ENCODE measurements at places on chromosomes 7 and 10.

DNA sequence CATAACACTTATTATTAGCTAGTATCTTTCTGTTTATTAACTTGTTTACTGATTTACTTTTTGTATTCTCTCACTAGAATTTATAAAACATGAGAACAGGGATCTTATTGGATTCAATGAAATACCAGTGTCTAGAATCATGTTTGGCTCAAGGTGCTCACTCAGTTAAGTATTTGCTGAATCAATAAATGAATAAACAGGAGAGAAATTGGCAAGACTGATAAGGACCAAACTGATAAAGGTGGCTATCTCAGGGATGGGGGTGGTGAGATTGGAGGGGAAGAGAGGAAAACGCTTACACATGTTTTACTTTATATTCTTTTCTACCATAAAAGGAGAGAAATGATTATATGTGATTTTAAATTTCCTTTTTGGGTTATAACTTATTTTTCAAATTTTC is 43.3 kb upstream of the CCDC6 start:
- DNase-seq = no peak

DNA sequence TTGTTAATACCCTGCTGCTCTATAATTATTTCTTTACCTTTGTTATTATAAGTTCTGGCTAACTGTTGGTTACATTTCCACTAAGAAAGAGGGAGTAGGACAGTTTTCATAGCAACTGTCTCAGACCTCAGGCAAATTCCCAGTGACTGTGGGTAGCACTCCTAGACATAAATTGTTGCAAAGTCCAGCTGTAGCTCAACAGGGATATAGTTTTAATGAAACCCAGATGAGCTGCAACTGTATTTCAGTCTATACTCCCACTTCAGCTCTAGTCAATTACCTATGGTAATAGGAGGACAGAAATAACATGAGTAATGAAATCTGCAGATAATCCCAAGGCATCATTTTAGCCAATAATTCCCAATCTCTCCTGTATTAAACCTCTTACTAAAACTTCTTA is 103.0 kb upstream of the SEMA3A start:
- no peak for DNase-seq

DNA sequence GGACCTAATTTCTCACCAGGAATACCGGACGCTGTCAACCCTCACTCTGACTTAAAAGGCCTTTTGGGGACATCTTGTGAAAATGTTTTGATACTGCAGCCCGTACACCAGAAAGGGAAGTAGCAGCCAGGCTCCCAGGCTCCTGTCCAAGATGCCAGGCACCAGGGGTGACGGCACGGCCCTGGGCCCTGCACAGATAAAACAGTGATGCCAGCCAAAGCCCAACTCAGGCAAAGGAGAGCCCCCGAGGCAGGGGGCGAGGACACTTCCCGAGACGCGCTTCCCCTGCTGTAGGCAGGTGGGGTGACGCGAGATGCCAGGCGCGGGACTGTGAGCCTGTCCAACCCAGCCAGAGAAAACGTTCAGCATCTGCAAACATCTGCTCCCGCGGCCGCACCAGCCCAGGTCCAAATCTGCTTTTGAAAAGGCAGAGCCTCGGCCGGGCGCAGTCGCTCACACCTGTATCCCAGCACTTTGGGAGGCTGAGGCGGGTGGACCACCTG is 15.7 kb downstream of the ZFAND2A start:
- peak; percentile 24 for DNase-seq

DNA sequence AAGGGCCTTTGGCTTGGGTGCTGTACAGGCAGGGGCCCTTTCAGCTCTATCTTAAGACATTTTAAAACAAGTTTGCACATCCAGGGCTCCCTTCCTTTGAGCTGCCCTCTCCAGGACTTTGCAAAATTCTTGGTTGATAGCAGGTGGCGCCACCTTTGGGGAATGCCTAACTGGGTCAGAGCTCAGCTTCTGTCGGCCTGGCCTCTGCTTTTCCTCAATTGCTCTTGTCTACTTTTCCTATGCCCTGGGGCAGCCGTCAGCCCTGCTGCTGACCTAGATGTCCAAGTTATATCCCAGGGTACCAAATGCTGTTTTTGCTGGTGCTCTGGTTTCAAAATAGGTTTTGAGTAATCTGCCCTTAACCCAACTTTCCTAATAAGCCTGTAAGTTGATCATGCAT is 65.8 kb downstream of the APBB1IP start:
- no peak for DNase-seq

- DNase-seq = peak; percentile 26
Measured at GRCh38 chr7:87435546-87435945, 39.9 kb downstream of the ABCB4 start.

- no peak for DNase-seq
Measured at GRCh38 chr10:32332299-32332750, 14.6 kb downstream of the EPC1 start.

DNA sequence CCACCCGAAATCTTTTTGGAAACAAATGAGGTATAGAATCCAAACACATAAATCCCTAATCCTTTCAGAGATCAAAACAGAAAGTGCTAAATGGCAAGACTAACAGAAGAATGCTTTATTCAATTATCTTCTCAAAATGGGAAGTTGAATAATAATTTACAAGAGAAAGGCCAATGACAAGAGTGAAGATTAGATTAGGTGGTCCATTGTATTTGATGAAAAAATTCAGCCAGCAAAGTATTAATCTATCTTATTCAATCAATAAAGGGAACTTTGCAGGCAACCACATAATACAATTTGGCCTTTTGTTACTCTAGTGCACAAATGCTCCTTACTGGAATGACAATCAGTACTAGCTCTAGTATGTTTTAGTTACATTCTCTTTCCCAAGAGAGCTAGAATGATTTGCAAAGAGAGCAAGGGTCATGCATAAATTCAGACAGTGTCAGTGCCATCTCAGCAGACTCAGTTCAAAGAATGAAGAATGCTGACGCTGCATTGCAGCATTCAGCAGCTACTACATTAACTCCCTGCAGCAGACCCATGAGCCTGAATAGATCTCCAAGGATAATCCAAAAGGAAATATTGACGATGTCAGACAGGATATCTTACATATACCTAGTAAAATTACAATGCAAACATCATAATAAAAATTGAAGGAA is 131.8 kb downstream of the ANK3 start:
- DNase-seq = no peak

DNA sequence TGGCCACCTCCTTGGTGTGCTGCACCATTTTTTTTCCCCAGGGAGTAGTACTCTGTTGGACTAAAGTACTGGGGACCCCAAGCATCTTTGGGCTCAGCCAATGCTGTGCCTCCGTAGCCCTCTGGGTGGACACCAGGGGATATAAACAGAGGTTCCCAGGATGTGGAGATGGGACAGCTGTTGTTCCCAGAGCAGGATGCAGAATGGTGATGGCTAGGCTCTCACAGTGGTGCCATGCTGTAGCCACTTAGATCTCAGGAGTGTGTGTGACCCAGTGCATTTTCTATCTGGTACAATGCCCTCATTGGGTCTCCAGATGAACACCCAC is 50.9 kb upstream of the SCIN start:
- DNase-seq = no peak

DNA sequence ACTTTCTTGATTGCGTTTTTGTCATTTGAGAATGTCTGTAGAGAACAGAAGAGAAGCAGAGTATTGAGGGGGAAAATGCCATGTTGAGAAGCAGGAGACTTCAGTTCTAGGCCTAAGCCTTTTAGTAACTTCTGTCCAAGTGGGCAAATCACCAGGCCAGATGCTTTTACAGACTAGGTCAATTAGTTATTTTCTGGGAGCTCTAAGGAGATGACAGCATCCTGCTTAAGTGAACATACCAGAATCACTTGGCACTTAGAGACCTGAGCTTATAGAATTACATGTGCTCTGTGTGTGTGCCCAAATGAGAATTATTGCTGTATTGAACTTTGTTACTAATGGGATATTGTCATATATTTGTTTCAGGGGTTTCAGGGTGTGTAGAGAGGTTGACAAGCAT is 24.0 kb downstream of the AGK start:
- DNase-seq = no peak

- no peak for DNase-seq
Measured at GRCh38 chr10:20648263-20648874, 248.7 kb downstream of the NEBL start.

DNA sequence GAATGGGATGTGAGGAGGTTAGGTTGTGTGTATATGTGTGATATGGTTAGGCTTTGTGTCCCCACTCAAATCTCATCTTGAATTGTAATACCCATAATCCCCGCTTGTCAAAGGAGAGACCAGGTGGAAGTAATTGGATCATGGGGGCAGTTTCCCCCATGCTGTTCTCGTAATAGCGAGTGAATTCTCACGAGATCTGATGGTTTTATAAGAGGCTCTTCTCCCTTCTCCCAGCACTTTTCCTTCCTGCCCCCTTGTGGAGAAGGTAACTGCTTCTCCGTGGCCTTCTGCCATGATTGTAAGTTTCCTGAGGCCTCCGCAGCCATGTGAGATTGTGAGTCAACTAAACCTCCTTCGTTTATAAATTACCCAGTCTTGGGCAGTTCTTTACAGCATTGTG is 47.3 kb downstream of the NPVF start:
- no peak for DNase-seq

- DNase-seq = no peak
Measured at GRCh38 chr7:150936018-150936417, 42.1 kb downstream of the KCNH2 start.

DNA sequence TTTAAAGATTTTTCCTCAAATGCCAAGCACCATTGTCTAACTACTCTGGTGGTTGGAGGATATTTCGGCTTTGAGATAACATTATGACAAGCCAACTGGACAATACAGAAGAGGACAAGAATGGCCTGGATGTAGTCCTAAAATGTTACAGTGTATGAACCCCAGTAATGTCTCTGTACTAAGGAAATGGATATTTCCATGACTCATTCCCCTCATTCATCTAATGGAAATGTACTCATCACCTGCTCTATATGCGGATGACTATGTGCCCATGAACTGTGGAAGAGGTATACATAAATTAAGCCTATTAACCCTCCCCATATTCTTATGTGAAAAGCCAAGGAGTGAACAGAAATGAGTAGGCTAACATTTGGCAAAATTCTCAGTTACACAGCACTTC is 207.9 kb downstream of the CACNA2D1 start:
- DNase-seq = peak; percentile 19

GRCh38 chr10:110006358-110007160 is 1.2 kb upstream of the ADD3 start:
- peak; percentile 95 for DNase-seq

DNA sequence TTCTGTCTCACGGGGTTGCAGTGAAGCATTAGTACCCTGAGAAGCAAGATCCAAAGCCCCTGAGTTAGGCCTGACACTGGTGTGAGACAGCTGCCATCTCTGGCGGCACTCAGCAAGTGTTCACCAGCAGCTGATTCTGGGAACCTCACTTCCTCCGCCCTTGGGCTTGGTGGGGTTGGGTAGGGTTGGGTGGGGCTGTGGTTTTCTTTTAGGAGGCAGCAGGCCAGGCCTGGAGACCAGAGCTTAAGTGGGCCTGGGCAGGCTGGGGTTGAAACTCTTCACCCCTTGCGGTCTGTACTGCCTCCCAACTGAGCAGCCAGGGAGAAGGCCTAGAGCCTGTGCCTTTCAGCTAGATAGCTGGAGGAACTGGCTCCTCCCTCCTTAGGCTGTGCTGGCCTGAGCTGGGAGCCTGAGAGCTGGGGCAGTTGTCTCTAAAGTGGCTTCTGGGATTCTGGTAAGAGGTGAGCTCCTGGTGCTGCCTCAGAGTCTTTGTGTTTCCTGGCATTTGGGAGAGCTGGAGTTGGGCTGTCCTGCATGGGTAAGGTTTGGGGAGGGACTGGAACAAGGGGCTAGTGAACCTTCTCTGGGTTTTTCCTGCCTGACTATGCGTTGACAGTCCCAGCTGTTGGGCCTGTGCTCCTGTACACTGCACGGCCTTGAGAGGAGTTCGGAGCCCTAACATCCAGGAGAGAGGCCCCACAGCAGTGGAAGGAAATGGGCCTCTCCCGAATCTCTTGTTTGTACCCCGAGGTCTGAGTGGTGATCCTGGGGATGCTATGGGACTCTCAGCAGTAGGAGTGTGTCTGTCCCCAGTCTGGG is 5.1 kb downstream of the TSPAN14 start:
- DNase-seq = peak; percentile 80

DNA sequence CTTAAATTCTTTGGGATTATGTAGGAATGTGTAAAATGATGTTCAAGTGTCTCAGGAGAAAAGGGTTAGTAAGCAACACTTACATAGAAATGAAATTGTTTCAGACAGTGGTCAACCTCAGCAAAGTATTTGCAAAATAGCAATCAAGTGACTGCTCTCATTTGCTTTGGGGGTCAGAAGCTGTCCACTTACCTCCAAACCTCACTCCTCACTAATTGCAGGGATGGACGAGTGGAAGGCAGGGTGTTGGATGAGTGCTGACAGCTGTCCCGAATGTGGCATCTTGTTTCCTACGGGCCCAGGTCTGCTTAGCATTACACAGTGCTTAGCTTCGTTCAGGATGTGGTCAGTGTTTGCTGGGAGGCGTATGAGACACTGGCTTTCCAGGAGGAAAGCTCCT is 437.0 kb downstream of the SUGCT start:
- DNase-seq = peak; percentile 88

- peak; percentile 23 for DNase-seq
Measured at GRCh38 chr10:30114881-30115625, 55.7 kb upstream of the JCAD start.

GRCh38 chr7:91325726-91326125 is 61.5 kb downstream of the FZD1 start:
- DNase-seq = peak; percentile 42

- DNase-seq = no peak
Measured at GRCh38 chr7:99290980-99291607, 18.5 kb downstream of the MYH16 start.

GRCh38 chr7:29965030-29965429 is 24.6 kb downstream of the SCRN1 start:
- DNase-seq = no peak

DNA sequence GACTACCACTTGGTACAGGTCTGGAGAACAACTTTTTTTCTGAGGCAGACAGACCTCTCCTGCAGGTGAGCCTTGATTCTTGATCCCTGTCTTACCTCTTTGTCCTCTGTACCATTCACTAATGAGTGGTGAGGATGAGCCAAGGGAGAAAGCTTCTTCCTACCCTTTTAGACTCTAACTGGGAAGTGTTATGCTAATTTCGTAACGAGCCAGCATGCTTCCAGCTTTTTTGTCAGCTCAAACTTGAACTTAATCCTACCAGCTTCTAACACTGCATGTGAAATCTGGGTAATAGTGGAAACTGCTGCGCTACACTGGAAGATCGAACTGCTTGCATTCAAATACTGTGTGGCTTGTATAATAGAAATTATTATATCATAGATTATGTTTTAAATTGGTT is 87.0 kb downstream of the NEUROD6 start:
- no peak for DNase-seq

- no peak for DNase-seq
Measured at GRCh38 chr7:77537136-77537777, at the start of gene PTPN12. TSS of gene PTPN12 (plus strand) at chr7:77537295. CDS start at chr7:77537547, 252 bp downstream.

All from fibroblast of skin of back (primary cell).